ENCODE measurements at places on chromosomes 7 and 10.

- DNase-seq: no peak
Measured at GRCh38 chr7:135938563-135938962, 38.6 kb downstream of the MTPN start.

DNA sequence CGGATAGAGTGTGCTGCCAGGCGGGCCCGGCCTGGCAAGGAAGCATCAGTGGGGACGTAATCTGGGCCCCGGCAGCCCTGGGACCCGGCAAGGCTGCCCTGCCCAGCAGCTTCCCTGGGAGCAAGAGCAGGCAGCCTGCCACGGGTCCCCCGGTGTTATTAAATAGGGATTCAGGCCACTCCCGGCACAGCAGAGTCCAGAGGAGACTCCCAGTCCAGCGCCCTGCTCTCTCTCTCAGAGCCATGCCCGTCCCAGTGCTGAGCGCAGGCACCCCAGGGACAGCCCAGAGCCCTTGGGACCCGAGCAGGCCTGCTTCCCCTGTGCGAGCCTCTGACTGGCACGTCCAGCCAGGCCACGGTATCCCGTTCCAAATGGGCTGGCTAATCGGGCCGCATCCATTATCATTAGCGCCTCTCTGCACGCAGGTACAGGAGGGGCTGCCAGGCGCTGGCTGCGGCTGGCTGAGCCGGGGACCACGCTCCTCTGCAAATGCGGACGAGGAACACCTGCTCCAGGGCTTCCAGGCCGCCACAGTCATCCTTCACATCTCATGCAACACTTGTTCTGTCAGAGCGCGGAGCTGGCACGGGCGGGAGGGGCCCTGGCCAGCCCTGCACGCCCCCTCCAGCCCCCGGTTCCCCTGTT, 344.2 kb upstream of the MKI67 start:
- DNase-seq: no peak

DNA sequence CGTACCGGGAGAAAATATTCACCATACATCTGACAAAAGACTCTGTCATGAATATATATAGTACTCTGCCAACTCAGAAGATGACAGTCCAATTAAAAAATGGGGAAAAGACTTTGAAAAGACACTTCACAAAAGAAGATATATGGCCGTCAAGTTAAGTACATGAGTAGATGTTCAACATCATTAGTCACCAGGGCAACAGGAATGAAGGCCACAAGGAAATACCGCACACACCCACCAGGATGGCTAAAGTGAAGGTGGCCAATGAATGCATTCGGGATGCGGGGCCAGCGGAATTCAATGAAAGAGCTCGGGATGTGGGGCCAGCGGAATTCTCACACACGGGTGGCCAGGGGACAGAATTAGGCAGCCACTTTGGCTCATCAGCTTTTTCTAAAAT, 42.2 kb downstream of the MAD1L1 start:
- no peak for DNase-seq

DNA sequence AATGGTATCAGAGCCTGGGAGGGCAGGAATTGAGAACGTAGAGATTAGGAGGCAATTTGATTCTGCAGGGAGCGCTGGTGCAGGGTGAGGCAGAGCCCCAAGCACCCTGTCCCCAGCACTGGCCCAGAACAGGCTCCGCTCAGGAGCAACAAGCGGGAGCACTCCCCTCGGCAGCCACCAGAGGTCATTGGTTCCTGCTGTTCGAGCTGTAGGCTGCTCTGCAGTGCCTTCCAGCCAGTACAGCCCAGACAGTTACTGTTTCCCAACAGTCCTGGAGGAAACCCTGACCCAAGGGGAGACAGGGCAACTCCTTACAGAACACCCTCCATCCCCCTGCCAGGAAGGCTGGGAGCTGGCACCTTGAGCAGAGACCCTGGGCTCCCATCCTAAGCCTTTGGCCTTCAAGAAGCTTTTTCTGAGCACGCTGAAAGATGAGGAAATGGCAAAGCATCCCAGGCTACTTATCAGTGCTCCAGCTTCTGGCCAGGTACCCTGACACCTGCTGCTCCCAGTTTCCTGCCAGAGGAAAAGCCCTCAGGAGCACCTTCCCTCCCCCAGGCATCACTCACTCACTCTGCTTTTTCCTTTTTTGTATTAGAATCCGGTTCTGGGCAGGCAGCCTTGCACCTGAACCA, 71.2 kb upstream of the EFCAB10 start:
- peak; percentile 44 for DNase-seq

DNA sequence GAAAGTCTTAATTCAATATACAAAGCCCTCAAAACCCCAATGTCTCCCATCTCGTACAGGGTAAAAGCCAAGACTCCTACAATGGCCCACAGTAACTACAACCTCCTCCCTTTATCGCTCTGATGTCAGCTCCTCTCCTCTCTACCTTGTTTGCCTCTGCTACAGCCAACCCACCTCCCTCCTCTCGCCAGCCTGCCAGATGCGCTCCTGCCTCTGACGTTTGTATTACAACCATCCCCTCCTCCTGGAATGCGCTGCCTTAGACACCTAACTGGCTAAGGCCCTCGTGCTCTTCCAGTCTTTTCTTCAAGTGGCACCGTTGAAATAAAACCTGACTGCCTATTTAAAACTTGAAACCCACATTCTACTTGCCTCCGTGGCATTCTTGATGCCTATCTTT, 115.3 kb upstream of the MYO3A start:
- DNase-seq: no peak

GRCh38 chr7:70619130-70619529, 512.8 kb upstream of the GALNT17 start:
- DNase-seq: no peak

DNA sequence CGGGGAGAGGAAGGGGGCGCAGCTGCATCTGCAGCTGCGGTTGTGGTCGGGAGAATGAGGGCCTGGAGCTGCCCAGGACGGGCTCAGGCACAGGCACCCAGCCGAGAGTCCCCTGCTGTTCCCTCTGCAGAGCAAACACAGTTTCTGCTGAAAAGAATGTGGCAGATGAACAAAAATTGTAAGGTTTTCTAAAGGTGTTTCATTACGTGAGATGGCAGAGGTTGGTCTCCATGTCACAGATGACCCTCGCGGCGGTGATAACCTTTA, 456.2 kb downstream of the DNAJB6 start:
- no peak for DNase-seq

- no peak for DNase-seq
Measured at GRCh38 chr7:129341816-129342806, 92.1 kb upstream of the STRIP2 start.

DNA sequence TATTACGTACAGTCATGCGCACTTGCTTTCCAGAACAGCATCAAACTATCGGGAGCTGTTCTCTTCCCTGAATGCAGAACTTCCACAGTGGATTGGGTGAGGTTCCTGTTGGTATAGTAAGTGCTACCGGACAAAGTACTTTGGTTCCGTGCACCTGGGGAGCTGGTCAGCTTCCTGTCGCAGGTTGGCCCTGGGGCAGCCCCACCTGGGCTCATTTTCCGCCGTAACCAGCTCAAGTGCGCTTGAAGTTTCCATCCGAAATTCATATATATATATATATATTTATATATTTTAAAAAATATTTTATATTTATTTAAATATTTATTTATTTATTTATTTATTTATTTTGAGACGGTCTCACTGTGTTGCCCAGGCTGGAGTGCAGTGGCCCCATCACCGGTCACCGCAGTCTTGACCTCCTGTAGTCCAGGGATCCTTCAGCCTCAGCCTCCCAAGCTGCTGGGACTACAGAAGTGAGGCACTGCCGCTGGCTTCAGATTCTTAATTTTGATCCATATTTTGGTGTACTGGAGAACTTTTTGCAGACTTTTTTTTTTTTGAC, 6.5 kb downstream of the SCART1 start:
- DNase-seq: no peak

DNA sequence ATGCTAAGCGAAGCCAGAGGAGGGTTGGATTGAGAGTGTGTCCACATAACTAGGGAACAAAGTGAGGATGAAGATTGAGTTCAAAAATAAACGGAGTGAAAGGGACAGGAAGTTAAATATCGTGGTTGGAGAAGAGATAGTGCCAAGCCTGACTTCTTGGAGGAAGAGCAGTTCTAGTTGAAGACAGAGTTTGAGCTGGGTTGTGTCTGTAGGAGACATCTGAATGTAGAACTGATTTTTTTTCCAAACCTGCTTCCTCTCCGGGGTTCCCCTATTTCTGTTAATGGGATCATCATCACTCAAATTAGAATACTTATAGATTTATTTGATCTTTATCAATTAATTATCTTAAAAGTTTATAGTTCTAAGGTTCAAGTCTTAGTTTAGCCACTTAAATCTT, 35.6 kb downstream of the SP4 start:
- no peak for DNase-seq

DNA sequence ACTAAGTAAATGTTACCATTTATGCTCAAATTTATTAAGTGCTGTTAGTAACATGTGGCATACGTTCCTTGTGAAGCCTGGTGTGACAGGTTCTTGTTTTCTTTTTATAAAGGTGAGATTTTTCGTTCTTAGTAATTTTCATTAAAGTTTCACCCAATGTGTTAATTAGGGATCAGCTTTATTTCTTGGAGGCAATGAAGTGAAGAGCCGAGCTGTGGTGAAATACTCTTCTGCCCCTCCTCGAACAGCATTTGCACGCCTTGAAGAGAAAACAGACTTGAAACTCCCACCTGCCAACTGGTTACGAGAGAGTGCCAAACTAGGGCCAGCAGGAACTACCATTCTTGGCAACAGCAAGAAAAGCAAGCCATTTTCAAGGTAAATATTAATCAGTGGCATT, 1.5 kb downstream of the EDRF1 start:
- DNase-seq: no peak

DNA sequence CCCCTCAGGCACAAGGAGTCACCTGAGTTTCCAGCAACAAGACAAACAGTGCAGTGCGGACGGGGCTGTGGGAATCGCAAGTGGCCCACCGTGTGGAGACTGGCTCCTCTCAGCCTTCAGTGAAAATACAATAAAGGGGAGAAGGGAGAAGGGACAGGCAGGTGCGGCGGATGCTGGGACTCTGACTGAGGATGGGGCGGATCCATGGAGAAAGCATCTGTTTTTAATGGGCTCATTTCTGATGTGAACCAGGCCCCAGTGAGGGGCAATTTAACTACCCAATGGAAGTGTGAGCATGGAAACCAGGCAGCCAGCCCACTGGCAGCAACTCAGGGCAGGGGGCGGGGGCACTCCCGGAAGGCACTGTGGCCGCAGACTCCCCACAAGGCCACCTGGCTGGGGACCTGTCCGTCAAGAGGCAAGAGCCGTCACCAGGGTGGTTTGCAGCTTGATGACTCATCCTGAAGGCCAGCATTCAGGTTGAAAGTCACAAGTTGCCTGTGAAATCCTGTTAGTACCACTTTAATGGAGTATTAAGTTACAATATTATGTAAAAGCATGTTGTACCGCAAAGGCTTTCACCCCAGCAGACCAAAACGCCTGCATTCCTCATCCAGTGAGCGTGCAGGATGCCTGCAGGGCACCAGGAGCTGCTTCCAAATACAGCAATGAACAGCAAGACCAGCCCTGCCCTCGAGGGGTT, 476.4 kb downstream of the PTPRN2 start:
- DNase-seq: no peak

DNA sequence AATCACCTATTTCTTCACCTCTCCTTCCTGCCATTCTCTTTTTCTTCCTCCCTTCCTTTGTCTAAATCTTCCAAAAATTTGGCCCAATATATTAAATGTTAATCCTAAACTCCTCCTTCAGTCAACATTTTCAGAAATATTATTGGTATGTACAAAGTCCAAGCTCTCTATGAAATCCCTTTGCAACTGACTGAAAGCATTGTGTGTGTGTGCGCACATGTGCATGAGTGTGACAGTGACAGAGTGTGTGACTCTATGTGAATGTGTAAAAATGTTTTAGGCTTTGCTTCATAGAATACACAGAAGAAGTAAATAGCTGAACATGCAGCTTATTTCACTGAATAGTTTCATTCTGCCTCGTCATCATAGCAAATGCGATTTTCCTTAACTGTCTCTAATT, 7.0 kb downstream of the GPAM start:
- no peak for DNase-seq

GRCh38 chr7:16645593-16646471, at the start of the genes ANKMY2 and BZW2:
ANKMY2 (minus strand) TSS chr7:16645754; CDS start chr7:16645573, 181 bp downstream.
BZW2 (plus strand) TSS chr7:16646181; CDS start chr7:16665444, 19,263 bp downstream.
- DNase-seq: peak; percentile 92

DNA sequence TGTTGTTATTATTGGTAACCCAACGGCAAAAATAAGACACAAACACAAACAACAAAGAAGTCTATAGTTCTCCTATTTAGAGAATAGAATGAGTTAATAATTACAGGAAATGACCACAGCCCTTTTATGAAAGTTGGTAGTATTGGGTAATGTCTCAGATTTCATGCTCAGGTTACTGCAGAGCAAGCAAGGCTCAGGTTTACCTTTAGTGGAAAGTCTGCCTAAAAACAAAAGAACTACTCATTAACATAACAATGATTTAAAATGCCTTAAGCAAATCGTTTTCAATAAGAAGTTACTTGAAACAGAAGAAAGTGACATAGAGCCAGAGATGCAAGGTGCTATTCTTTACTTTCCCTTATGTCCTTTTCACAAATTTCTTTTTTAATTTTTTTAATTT, 441.2 kb downstream of the PLXDC2 start:
- no peak for DNase-seq

GRCh38 chr7:23373151-23374004, 74.2 kb downstream of the MALSU1 start:
- DNase-seq: no peak

DNA sequence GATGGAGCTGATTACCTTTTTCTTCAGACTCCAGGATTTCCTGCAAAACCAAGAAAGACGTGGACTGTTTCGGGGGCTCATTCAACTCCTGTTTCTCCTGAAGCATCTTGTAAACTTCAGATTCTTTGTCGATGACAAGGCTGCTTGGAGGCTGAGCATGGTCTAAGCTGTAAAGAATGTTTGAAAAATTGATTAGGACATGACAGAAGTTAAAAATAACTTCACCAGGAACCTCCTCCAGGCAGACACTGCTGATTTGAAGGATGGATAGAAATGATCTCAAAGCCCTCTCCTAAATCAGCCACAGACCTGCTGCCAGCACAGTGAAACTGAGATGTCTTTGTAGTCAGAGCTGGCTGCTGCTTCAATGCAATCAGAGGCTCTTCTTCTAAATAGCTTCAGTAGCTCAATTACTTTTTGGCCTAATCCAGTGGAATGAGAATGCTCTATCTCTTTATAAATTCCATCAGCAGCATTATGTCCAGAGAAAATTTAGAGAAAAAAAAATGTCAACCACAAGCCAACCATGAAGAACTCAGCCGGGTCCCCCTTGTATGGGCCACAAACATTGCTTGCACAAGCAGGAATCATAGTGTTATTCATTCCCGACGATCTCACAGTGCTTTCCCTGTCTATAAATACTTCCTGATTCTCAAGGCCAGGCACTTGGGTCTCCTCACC, 43.5 kb downstream of the PDLIM1 start:
- no peak for DNase-seq

GRCh38 chr10:71975871-71976725, 11.9 kb downstream of the CHST3 start:
- DNase-seq: no peak

- DNase-seq: peak; percentile 39
Measured at GRCh38 chr10:124912101-124912886, 29.6 kb upstream of the ZRANB1 start.

GRCh38 chr7:142066536-142066935, 45.0 kb upstream of the MGAM2 start:
- DNase-seq: no peak

DNA sequence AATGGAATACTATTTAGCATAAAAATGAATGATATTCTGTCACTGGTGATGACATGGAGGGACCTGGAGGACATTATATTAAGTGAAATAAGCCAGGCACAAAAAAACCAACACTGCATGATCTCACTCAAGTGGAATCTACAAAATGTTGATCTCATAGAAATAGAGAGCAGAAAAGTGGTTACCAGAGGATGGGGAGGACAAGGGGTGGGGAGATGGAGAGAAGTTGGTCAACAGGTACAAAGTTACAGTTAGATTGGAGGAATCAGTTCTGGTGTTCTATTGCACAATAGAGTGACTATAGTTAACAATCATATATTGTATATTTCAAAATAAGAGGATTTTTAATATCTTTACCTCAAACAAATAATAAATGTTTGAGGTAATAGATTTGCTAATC, 24.7 kb upstream of the SLC18A3 start:
- DNase-seq: no peak
